ENCODE measurements at places on chromosomes 5 and 9. TPM values are rescaled to one million over a fixed set of nuclear protein-coding genes. Genes with fewer than 3 reads are reported as not detected.

DNA sequence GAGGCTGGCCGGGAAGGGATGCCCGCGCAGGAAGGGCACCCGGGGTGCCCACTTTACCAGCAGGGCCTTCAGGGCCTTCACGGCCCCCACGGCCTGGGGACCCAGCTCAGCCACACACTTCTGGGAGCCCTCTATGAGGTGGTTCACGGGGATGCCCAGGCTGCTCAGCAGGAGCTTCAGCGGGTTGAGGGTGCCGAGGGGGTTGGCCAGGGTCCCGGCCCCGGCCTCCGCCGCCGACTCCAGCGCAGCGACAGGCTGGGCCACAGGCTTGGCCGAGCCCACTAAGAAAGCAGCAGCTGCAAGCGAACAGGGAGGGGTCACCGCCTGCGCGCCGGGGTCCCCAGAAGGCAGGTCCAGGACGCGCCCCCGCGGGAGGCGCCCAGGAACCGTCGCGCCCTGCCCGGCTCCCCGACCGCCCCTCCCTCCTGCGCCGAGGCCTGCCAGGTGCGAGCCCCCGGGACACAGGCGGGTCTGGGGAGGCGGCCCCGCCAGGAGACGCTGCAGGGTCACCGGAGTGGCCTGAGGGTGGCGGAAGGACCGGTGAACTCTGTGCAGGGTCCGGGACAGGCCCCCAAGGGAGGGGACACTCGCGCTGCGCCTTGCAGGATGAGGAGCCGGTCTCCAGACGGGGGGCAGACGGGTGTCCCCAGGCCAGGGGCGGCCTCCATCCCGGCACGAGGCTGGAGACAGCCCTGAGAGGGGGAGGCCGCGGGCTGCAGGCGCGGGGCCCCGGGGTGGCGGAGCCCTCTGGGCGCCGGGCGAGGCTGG, 572 bp downstream of the SCGB3A1 start:
- DNase-seq, result no peak

GRCh38 chr9:125971050-125971449, 223.9 kb downstream of the PBX3 start:
- no peak for DNase-seq

The EQTN gene
- total RNA-seq, result not detected

- no peak for DNase-seq
These were observed 13.0 kb upstream of the NR5A1 start for GRCh38 chr9:124520206-124520596.

The TRPM3 gene
- not detected for total RNA-seq

The ENTPD8 gene
- not detected for total RNA-seq

DNA sequence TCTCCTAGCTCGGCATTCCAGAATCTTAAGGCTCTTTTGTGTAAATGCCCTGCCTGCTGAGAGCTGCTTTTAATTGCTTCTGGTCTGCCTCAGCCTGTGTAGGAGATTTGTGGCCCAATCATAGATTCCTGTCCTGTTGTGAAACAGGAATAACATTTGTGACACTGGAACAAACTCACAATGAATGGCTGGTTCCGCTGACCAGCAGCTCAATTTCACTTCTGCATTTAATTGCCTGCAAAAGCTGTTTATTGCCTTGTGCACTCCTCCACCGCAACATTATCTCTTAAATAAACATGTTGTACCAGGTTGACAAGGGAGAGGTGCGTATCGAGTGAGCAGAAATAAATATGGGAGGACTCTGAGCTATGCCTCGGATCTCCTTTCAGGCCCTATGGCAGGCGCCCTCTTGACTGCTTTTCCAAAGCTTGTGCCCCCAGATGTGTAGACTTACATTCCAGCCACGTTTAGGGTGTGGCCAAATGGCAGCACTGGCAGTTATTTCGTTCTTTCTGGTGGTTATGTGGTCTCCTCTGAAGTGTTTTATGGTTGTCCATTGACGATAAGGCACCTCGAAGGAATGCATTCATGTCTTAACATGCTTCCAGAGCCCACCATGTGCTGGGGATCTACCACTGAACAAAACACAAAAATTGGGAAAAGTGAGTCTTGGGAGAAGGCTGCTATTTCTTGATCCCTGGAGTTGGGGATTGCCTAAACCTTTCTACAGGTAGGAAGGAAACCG, 58.1 kb downstream of the DMRT1 start:
- DNase-seq, result no peak

DNA sequence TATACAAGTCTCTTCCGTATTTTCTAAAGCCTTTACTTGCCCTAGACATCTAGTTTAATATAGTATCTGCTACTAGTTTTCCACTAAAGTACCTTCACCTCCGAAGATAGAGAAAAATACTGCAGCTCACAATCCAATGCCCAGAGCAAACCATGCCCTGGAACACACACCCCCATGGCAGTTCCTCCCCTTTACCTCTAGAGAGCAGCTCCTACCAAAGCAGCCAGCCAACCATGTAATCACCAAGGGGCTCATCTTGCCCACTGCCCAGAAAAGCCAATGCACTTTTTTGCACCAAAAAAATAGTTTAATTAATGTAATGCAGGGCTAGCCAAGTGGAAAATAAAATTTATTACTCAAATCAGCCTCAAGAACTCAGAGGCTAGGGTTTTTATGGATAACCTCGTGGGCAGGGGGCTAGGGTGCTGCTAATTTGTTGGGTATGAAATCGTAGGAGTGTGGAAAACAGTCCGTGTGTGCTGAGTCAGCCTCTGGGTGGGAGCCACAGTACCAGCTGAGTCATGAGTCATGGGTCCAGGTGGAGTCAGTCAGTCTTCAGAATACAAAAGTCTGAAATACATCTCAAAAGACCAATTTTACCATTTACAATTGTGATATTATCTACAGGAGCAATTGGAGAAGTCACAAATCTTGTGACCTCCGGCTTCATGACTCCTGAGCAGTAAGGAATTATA, 120.1 kb upstream of the ACO1 start:
- no peak for DNase-seq

GRCh38 chr5:74239261-74239660, 401.3 kb downstream of the ENC1 start:
- DNase-seq, result no peak

- DNase-seq, result no peak
These were observed 176.1 kb downstream of the ISL1 start for GRCh38 chr5:51559339-51559738.

DNA sequence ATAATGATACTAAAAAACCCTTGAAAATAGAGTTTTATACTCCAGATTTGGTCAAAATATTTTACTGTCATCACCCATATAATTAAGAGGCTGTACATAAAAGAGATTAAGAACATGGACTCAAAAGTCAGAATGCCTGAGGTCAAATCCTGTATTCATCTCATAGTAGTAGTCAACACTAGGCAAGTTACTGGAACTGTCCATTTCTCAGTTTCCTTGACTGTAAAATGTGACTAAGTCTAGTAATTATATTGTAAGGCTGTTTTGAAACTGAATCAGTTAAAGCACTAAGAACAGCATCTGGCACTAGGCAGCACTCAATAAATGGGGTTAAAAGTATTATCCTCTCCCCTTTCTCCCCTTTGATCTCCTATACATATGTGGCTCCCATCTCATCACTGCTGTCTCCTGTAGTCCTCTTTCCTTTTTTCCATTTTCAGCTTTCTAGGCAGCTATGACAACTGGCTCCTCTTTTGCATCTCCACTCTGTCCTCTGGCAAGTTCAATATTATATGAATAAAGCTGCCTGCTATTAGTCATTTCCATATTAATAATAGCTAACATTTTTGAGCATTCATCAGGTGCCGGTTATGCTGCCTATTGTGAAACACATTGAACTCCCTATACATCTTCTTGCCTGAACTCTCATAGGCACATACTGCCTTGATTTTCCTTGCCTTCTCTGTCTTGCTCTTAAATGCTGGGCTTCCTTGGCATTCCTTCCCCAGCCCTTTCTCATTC, 185.8 kb upstream of the NREP start:
- DNase-seq, result no peak

The CCL27 gene
- total RNA-seq, result not detected

The DAB2 gene
- 0.73 TPM for total RNA-seq

DNA sequence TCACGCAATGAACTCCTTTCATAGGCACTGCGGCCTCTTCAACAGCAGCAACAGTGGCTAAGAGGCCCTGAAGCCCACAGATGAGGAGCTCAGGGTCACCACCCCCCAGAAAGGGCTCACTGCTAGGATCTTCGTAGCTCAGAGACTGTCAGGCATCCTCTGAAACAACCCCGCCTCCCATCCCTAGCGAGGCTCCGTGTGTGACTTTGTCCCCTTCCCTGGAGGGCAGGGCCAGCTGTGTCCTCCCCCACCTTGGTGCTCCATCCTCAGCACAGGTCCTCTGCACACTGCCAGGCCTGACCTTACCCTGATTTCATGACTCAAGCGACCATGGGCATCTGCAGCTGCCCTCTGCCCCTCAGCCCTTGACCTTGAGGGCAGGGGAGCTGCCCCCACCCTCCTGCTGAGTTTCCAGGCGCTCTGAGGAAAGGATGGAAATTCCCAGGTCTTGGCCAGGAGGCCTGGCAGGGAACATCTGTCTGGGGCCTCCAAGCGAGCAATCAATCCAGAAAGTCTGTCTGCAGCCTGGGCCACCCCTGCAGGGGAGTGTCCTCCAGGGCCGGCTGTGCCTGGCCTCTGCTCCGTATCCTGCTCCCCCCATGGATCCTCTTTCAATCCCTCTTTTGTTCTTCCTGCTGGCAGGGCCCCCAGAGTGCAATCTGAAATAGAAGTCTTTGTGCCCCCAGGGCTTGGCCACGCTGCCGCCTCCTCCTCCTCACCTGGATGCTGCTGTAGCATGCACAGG, 6.8 kb upstream of the IRX4 start:
- DNase-seq, result no peak

The ADAMTS13 gene
- 2.4 TPM for total RNA-seq

DNA sequence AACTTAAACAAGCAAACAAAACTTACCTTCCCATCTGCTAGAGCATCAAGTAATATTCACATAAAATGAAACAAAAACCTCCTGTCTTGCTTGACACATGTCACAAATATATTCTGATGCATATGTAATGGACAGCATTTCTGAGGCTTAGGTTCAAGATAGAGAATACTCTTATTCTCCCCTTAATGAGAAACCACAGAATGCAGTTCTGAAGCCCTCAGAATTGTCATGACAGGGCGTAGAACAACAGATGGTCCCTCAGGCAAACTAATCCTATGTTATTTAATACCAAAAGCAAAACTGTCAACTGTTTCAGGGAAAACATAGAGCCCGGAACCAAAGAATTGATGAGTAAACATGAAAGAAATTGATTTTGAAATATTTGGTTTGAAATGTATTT, 229.9 kb upstream of the RIOK2 start:
- DNase-seq, result no peak

- no peak for DNase-seq
These were observed 667.9 kb upstream of the ARRDC3 start for GRCh38 chr5:92050970-92051369.

DNA sequence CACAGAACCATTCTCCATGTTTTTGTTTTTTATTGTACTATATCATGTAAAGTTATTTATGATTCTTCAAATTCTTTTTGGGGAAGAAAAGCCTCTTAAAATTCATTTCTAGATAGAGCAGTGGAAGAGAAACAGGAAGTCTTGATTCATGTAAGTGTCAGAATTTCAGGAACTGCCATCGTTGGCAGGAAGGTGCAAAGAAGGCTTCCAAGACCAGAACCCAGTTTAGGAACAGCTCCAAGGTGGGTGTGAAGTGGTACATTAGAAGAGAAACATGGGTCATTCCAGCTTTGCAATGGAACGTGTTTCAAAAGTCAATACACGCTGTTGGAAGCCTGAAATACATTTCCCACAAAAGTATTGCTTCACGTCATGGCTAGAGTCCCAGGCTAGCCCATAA, 14.8 kb downstream of the SAXO1 start:
- DNase-seq, result no peak

The PRRT1B gene
- not detected for total RNA-seq

GRCh38 chr9:98654247-98654646, 54.5 kb downstream of the GABBR2 start:
- DNase-seq, result no peak

DNA sequence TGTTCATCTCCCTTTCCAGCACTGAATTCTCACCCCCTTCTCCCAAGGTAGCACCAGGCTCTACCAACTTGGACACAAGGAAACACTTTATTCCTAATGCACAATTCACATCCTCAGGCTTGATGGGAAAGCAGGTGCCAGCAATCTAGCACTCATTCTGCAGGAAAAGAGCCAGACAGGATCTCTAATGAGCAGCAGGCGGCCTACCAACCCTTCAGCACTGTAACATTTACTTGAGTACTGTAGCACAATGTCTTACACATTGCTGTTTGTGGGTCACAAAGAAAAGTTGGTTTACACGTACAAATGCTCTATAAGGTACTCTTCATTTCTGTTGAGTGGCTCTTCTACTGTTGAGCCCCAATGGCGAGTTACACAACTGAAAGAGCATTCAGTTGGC, 254.4 kb downstream of the MLLT3 start:
- DNase-seq, result no peak

DNA sequence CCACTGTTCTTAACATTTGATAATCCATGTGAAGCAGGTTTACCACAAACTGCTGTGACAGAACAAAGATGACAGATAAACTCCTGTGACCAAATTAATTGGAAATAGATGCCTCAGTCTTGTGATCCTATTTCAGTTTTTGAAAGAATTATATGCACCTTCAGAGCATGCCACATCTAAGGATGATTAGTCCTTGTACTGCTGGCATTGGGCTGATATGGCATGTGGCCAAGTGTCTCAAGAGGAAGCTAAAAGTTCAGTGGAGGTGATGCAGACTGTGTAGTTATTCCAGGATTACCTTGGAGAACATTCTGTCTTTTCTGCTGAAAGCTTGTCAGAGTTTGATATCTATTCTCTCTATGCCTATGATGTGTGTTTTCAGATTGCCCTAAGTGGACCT, 314.4 kb upstream of the EFNA5 start:
- no peak for DNase-seq

- DNase-seq, result no peak
These were observed 197.9 kb downstream of the EPB41L4A start for GRCh38 chr5:112221128-112221527.

The TAS2R1 gene
- not detected for total RNA-seq

The CACNA1B gene
- not detected for total RNA-seq

The C9orf152 gene
- total RNA-seq, result not detected

The ADGRD2 gene
- not detected for total RNA-seq

DNA sequence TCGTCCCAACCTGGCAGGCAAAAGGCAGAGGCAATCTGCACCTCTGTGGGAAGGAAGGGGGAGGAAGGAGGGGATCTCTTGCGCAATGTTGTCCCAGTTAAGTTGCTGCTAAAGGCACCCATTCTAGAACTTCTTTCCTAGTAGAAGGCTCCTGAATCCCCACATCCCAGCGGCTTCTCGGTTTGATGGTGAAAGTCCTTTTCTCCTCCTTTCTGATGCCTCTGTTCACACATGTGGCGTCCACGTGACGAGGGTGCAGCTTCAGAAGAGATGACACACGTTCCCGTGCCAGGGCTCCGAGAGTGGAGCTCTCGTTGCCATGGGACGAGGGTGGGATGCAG, 96.9 kb upstream of the FCN2 start:
- no peak for DNase-seq

- DNase-seq, result no peak
These were observed 45.3 kb upstream of the NKD2 start for GRCh38 chr5:963310-963672.

The PAPPA gene
- not detected for total RNA-seq

- no peak for DNase-seq
These were observed 4.6 kb downstream of the ADAMTSL2 start for GRCh38 chr9:133538851-133539833.

GRCh38 chr5:90807496-90807895, 248.9 kb downstream of the ADGRV1 start:
- no peak for DNase-seq

Data from T-cell (primary cell).